Endothelial cell (in vitro differentiated cells): ENCODE measurements at places on chromosomes 7 and 10.
A peak's percentile ranks its signal among the peaks of the same experiment; 100 is the strongest.

- DNase-seq = peak; percentile 86
Measured at GRCh38 chr7:27143023-27143949, at the start of gene HOXA5. Gene HOXA5 (minus strand): TSS chr7:27143681. CDS start chr7:27143607, 74 bp downstream.

DNA sequence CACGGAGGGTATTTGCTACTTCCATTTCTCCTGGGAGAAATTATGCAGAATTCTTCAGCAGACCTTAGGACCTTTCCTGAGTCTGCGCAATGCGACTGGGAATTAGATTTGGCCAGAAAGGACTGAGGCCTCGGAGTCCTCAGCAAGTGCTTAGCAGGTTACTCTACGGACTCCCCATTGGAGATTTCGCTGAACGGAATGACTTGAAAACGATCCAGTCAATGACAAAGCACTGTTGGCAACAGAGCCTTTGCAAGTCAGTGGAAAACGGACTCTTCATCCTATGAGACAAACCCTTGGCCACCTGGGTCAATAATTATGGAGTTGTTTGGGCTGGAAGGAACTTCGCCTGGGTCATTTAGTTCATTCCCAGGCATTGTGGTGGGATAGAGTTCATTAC, 107.4 kb downstream of the FAM204A start:
- DNase-seq = no peak

DNA sequence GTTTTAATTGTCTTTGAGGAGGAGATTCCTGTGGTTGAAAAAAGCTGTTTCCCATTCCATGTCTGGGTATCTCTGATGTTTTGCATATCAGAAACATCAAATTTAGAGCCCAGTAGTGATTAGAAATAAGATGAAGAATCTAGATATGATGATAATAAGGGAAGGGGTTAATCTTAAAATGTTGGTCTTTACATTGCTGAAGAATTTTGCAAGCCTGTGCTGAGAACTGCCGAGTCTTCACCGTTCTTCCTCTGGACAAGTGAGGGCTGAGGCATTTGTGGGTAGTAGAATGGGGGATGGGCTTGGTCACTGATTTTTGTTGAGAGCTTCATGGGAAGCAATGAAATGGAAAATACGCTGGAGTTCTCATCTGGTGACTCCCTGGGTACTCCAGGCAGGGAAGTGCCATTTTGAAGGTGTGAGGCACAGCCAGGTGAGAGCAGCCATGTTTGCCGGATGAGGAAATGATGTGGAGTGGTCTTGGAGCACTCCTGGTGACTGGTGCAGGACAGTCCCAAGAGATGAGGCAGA, 10.2 kb downstream of the TCF7L2 start:
- no peak for DNase-seq

DNA sequence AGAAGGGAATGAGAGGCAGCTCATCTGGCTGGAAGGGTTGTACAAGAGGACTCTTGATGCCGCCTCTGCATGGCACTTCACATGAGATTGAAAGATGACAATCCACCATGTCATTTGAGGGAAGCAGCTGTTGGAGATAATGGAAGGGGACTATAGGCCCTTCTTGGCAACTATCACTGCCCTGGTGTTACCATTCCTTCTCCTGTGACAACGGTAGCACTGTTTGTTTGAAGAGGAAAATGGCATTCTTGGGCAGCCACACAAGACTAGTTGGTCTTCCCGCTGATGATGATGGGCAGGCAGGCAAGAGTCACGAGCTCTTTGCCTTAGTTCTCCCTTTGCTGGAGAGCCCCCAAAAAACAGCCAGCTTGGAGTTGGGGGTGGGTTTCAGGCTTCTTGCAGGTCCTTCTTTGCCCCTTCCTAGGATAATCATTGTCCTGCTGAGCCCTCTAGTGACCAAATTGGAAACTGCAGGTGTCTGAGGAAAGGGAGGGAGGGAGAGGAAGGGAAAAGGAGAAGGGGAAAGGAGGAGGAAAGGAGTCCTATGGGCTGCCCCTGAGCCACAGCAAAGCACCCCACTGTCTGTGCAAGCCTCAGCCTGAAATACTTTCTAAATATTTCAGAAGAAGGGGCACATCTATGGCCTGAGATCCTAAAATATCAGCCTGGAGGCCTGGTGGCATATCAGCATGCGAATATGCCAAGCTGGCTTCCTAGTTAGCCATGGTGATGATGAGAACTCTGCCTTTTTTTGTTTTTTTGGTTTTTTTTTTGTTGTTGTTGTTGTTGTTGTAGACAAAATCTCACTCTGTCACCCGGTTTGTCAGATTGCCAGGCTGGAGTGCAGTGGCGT, 165.6 kb upstream of the KMT2E start:
- peak; percentile 78 for DNase-seq

- DNase-seq = peak; percentile 31
Measured at GRCh38 chr10:89346405-89347254, 18.8 kb downstream of the IFIT3 start.

GRCh38 chr10:59991661-59992060, 85.3 kb upstream of the CCDC6 start:
- DNase-seq = peak; percentile 4
